ENCODE measurements at places on chromosomes 12 and 14. TPM values are rescaled to one million over a fixed set of nuclear protein-coding genes. Genes with fewer than 3 reads are reported as not detected.

DNA sequence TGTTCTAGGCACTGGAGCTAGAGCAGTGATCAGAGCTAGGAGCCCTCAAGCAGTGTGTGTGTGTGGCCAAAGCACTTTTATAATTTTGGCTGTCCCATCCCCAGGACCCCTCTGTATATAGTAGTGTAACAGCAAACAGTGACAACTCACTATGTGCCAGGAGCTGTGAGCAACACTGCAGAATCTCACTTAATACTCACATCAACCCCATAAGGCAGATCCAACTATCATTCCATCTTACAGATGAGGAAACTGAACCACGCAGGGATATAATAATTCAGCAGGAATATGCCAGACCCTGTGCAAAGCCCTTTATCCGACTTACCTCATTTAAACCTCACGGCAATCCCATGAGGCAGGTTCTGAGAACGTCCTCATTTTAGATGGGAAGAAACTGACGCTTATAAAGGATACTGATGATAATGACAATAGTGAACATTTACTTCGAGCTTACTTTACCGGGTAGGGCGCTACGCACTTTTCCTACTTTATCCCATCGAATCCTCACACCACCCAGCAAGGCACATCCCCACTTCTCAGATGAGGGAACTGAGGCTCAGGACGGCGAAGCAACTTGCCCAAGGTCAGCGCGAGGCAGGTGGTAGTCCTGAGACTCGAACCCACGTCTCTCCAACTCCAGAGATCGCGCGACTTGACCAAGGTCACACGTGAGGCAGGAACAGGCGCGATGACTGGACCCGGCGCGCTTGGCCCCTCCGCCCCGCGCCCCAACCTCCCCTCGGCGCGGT is 687 bp downstream of the RAB35 start:
- H3K4me1 ChIP-seq = peaks cover 62% of the 10 kb centered on the region
- no peak for DNase-seq
- no peaks in the 10 kb centered on the region for H3K27me3 ChIP-seq

GRCh38 chr14:93928184-93929047 is 1.3 kb downstream of the FAM181A start:
- DNase-seq = no peak
- no peaks in the 10 kb centered on the region for H3K36me3 ChIP-seq
- H3K4me1 ChIP-seq = no peaks in the 10 kb centered on the region
- H3K27ac ChIP-seq = no peak overlapping the region
- H3K27me3 ChIP-seq = no peaks in the 10 kb centered on the region
- no peak overlapping the region for H3K4me3 ChIP-seq

DNA sequence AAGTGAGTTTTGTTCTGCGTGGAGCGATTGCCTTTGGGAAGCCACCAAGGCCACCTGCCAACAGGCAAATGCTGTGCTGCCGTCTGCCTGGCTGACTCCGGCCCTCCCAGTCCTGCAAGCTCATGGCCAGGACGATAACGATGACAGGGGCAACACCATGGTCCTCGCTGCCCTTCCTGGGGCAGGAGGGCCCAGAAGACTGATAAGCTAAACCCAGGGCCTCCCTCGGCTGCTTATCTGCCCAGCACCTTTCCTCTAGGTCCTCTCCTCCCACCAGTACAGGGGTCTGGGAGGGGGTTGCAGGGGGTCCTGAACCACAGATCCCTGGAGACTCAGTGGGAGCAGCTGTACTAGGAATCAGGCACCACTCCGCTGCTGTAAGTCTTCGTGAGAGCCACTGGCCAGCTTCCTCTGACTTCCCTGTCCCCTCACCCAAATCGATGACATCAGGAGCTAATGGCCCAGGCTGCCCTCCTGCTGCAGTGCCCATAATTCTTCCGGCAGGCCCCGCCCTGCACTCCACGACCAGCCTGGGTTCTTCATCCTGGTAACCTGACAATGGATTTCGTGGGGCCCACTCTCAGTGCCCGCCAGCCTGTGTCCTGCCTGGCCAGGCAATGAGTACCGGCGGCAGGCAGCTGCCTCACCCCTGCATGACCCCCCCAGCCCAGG is 5.1 kb downstream of the ANKRD9 start:
- no peak for DNase-seq
- H3K36me3 ChIP-seq = no peaks in the 10 kb centered on the region
- H3K27ac ChIP-seq = no peak overlapping the region
- H3K4me1 ChIP-seq = peaks cover 17% of the 10 kb centered on the region

DNA sequence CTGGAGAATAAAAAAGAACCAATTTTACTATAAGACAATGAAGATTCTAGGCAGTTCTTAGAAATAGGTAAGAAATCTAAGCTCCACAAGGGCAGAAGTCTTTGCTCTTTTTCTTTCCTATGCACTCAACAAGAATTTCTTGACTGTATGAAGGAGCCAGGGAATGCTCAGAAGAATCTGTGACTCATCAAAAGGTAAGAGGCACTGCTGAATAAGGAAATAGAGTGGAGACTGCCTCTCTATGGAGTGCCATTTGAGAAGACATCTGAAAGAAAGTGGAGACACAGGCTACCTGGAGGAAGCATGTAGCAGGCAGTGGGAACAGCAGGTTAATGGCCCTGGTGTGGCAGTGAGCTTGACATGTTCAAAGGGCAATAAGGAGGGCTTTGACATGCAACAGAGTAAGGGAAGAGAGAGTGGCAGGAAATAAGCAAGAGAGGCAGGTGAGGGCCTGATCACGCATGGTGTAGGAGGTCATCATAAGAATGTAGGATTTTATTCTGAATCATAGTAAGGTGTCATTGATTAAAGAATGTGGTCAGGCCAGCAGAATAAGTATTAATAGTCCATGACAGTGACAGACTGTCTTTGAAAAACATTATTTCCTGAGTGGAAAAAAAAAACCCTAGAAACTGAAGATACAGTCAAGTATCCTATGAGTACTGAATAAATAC is 446.7 kb upstream of the GARIN6 start:
- H3K27ac ChIP-seq = no peak overlapping the region
- no peaks in the 10 kb centered on the region for H3K36me3 ChIP-seq
- no peak for DNase-seq
- H3K4me3 ChIP-seq = no peak overlapping the region
- no peaks in the 10 kb centered on the region for H3K27me3 ChIP-seq
- H3K4me1 ChIP-seq = no peaks in the 10 kb centered on the region

DNA sequence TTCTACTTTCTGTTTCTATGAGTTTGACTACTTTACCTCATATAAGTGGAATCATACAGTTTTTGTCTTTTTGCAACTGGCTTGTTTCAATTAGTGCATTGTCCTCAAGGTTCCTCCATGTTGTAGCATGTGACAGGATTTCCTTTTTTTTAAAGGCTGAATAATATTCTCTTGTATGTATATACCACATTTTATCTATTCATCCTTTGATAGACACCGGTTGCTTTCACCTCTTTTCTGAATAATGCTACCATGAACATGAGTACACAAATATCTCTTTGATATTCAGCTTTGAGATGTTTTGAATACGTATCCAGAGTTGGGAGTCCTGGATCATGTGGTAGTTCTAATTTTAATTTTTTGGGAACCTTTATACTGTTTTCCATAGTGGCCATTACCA is 65.4 kb downstream of the SPATS2 start:
- DNase-seq = no peak
- no peaks in the 10 kb centered on the region for H3K27me3 ChIP-seq
- no peak overlapping the region for H3K4me3 ChIP-seq
- no peaks in the 10 kb centered on the region for H3K36me3 ChIP-seq
- peaks cover 7% of the 10 kb centered on the region for H3K4me1 ChIP-seq

DNA sequence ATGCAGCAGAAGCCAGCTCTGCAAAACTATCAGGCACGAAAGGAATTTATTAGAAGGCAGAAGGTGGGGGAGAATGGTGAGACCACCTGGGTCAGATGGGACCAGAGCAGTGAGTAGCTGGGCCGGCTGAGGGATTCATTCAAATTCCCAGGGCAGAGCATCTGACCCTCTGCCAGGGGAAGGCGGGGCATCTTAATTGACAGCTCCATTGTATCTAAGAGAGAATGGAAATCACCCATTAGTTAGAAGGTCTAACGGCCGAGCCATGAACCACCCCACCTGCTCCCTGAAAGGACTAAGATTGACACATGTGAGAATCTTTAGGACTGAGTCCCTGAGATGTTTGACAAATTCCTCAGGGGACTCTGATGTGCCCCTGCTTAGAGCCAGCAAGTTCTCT is 83.7 kb downstream of the PHETA1 start:
- H3K4me3 ChIP-seq = no peak overlapping the region
- H3K4me1 ChIP-seq = no peaks in the 10 kb centered on the region
- H3K27me3 ChIP-seq = no peaks in the 10 kb centered on the region
- no peak for DNase-seq
- H3K27ac ChIP-seq = no peak overlapping the region

DNA sequence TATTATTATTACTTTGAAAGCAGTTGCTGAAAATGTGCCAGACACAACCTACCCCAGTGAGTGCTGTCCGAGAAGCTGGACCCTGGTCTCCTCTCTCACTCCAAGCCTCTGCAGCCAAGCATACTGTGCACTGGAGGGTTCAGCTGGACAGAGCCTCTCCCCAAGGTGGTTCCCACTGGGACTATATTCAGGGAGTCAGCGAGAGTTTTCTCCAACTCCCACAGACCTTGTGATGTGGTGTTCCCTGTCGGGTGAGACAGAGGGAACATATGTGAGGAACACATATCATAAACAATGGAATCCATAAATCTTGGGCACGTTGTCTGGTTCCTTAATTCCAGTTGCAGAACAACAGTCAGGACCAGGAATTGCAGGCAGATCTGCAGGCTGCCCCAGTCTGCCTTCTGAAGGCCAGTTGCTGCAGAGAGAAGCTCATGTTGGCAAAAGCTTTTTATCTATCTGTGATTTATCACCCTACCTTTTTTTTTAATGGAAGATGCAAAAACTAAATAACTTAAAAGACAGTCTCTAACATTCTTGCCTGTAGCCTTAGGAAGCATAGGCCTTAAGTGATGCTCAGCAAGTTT is 619.8 kb upstream of the TBX3 start:
- H3K27me3 ChIP-seq = no peaks in the 10 kb centered on the region
- no peaks in the 10 kb centered on the region for H3K36me3 ChIP-seq
- H3K4me3 ChIP-seq = no peak overlapping the region
- H3K27ac ChIP-seq = no peak overlapping the region
- DNase-seq = no peak

DNA sequence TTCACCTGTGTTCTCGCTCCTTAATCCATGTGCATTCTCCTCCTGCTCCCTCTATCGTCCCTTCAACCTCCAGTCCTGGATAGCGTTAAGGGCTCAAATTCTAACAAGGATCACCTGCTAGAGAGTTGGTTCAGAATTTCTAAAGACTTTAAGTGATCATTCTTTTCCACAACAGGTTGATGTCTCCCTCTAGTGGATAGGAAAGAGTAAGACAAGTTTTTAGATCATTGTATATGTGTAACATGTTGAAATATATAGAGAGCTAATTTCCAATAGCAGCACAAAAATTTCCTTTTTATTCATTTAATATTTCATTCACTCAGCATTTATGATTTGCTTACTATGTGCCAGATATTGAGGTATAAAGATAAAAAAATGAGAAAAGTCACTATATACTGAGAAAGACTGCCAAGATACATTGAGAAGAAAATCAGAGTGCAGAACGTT is 9.3 kb upstream of the ESR2 start:
- H3K27me3 ChIP-seq = no peaks in the 10 kb centered on the region
- H3K36me3 ChIP-seq = no peaks in the 10 kb centered on the region
- no peak for DNase-seq
- no peaks in the 10 kb centered on the region for H3K4me1 ChIP-seq

DNA sequence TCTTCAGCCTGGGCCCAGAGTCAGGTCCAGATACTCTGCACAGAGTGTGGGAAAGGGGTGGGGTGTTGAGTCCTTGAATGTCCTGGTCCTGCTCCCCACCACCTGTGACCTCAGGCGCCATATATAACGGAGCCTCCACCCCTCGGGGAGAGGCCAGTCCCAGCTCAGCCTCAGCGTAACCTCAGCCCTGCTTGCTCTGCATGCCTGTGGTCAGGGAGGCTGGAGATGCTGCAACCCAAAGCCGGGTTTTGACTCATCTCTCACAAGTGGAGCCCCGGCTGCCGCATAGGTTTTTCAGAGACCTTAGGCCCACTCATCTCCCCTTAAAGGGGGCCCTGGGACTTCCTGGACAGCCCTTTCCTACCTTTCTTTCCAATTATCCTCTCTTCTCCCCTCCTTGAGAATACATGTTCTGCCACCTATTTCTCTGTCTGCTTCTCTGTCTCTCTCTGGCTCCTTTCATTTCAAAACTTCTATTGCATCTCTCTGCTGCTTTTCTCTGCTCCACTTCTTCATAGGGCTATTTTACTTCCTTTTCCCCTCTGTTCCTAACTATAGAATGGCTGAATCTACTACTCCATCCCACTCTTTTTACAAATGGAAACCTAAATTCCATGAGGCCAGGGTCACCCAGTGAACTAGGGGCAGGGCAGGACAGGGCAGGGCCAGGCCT is 1.2 kb downstream of the ITGB7 start:
- H3K36me3 ChIP-seq = no peaks in the 10 kb centered on the region
- no peak for DNase-seq
- H3K4me3 ChIP-seq = no peak overlapping the region
- H3K27me3 ChIP-seq = no peaks in the 10 kb centered on the region

DNA sequence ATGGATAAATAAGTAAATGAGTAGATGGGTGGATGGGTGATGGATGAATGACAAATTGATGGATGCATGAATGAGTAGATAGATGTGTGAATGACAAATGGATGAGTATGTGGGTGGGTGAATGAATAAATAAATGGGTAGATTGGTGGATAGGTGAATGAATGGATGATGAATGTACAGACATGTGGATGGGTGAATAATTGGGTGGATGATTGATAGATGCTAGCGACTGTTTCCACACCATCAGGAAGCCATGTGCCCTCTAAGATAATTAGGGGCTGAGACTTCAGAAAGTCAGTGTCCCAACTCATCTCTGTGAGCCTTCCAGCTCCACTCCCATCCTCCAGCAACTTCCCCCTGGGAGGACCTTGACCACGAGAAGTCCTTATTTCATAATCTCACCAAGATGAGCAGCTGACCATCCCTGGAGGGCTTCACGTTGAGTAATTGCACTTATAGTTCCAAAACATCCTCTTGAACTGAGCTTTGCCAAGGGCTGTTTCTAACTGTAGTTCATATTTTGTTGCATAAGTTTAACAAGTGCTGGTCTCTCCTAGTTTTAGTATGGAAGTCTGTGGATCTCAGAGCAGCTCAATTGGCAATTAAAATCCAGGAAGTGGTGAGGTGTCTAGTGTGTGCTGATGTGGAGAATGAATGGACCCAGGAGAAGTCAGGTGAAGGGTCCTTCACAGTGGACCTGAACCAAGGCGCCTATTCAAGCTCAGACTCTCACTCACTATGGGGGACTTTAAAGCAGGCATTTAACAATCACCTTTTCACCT is 295.7 kb downstream of the ADGRD1 start:
- no peak overlapping the region for H3K4me3 ChIP-seq
- no peaks in the 10 kb centered on the region for H3K27me3 ChIP-seq
- no peaks in the 10 kb centered on the region for H3K36me3 ChIP-seq
- no peak overlapping the region for H3K27ac ChIP-seq
- DNase-seq = peak; percentile 94
- H3K4me1 ChIP-seq = peaks cover 12% of the 10 kb centered on the region

- no peaks in the 10 kb centered on the region for H3K27me3 ChIP-seq
- DNase-seq = no peak
- H3K4me1 ChIP-seq = no peaks in the 10 kb centered on the region
- no peaks in the 10 kb centered on the region for H3K36me3 ChIP-seq
- H3K27ac ChIP-seq = no peak overlapping the region
Observed at GRCh38 chr14:51041108-51041531, 53.8 kb downstream of the TRIM9 start.

Gene C14orf119
- total RNA-seq = 13.8 TPM

Gene RD3L
- total RNA-seq = not detected

Gene MEG3
- 126 TPM for total RNA-seq

Gene APOLD1
- total RNA-seq = 127 TPM

Gene KRT85
- not detected for total RNA-seq

Gene CIDEB
- 16.0 TPM for total RNA-seq

Gene MUCL1
- not detected for total RNA-seq

Gene FMNL3
- 11.0 TPM for total RNA-seq

Gene RFX4
- not detected for total RNA-seq

Measured in vagina (tissue), 2 donors.